ENCODE measurements at places on chromosomes 3 and 15. TPM values are rescaled to one million over a fixed set of nuclear protein-coding genes. Genes with fewer than 3 reads are reported as not detected.

The LRRC49 gene
- total RNA-seq: 133 TPM

The EOMES gene
- 1.6 TPM for total RNA-seq

The DUOXA1 gene
- not detected for total RNA-seq

The IMPDH2 gene
- total RNA-seq: 146 TPM

The THBS1 gene
- total RNA-seq: 10.4 TPM

The CPNE9 gene
- 12.7 TPM for total RNA-seq

The MFN1 gene
- total RNA-seq: 98.7 TPM

The RARB gene
- 31.1 TPM for total RNA-seq

The TRANK1 gene
- total RNA-seq: 20.1 TPM

The RTP3 gene
- not detected for total RNA-seq

The ITPKA gene
- total RNA-seq: 0.69 TPM

The CHDH gene
- total RNA-seq: 3.9 TPM

The SETD2 gene
- 67.6 TPM for total RNA-seq

The TRH gene
- 29.1 TPM for total RNA-seq

The ZDHHC23 gene
- total RNA-seq: 11.3 TPM

The SPESP1 gene
- total RNA-seq: 4.8 TPM

The OIP5 gene
- 3.9 TPM for total RNA-seq

The THRB gene
- total RNA-seq: 11.1 TPM

The KLHL6 gene
- total RNA-seq: 1.4 TPM

The C3orf85 gene
- not detected for total RNA-seq

The TMEM212 gene
- not detected for total RNA-seq

The LMOD3 gene
- total RNA-seq: 0.23 TPM

The IDH2 gene
- 72.4 TPM for total RNA-seq

The ANKUB1 gene
- total RNA-seq: 4.2 TPM

The RASGRP1 gene
- 14.5 TPM for total RNA-seq

The SLC49A4 gene
- 32.1 TPM for total RNA-seq

The OXTR gene
- 3.0 TPM for total RNA-seq

The SEMA3G gene
- total RNA-seq: 4.4 TPM

The SLC38A3 gene
- total RNA-seq: 6.5 TPM

The SCN11A gene
- total RNA-seq: 0.46 TPM

The SH3GL3 gene
- total RNA-seq: 52.8 TPM

The CACNA2D2 gene
- total RNA-seq: 25.4 TPM

The C2CD4A gene
- under 0.01 TPM for total RNA-seq

The UBAP1L gene
- total RNA-seq: 5.8 TPM

The SPRED1 gene
- total RNA-seq: 76.6 TPM

The TBC1D21 gene
- not detected for total RNA-seq

The CRTAP gene
- 15.7 TPM for total RNA-seq

The POLR2H gene
- 35.3 TPM for total RNA-seq

The EIF2A gene
- total RNA-seq: 119 TPM

The GP5 gene
- total RNA-seq: under 0.01 TPM

The ZPLD1 gene
- 0.46 TPM for total RNA-seq

The SMAD6 gene
- 3.5 TPM for total RNA-seq

The GTF2E1 gene
- total RNA-seq: 21.9 TPM

The EDC3 gene
- total RNA-seq: 16.1 TPM

The HYPK gene
- total RNA-seq: 12.7 TPM

The EFHB gene
- total RNA-seq: 1.6 TPM

The SOX14 gene
- 1.4 TPM for total RNA-seq

The ZMYND10 gene
- 23.8 TPM for total RNA-seq

The SV2B gene
- 30.2 TPM for total RNA-seq

The DCBLD2 gene
- 55.1 TPM for total RNA-seq

The ROPN1 gene
- total RNA-seq: not detected

The GNAT1 gene
- not detected for total RNA-seq

The LRTM1 gene
- total RNA-seq: not detected

The CRYGS gene
- 2.1 TPM for total RNA-seq

The STAC gene
- total RNA-seq: 13.8 TPM

The ATP8B4 gene
- 11.1 TPM for total RNA-seq

The AMIGO3 gene
- total RNA-seq: 0.92 TPM

The AQP9 gene
- 0.92 TPM for total RNA-seq

The CD86 gene
- 1.8 TPM for total RNA-seq
